Stimulated activated CD8-positive, alpha-beta memory T cell treated with anti-CD3 and anti-CD28 coated beads, Interleukin-4, amount 100 ng/mL, for 48 hours (primary cell): ENCODE measurements at places on chromosomes 2 and 18.

DNA sequence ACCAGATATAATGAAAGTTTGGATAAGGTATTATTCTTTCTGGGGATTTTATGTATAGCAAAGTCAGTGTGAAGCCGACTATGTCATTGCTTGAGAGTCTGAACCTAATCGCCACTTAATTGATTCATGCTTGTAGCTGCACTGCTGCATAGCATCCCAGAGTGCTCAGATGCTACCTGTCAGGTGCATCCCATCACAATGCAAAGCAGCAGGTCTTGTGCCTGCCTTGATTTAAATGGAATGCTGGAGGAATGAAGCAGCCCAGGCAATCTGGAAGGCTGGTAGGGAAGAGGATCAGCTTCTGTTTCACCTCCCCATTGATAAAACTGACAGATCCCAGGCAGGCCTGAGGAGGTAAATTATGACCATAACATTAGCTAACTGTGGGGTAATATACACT, 40.4 kb upstream of the ATIC start:
- no peak for DNase-seq

- DNase-seq: no peak
Measured at GRCh38 chr2:36594849-36595248, 3.1 kb downstream of the FEZ2 start.

DNA sequence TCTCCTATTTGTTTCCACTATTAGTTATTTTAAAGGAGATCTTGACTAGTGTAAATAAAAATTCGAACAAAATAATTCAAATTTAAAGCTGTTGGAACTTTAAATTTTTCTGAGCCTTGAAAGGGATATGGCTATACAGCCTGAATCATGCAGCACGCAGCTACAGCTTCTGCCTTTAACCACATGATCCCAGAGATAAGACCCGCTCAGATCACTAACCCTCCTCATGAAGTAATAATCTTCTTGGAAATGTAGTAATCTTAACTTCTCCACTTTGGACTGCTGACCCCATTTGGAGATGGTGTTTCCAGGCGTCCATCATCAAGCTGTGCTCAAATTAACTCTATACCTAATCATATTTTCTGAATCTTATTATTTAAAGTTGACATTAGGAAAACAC, 336.6 kb downstream of the DSC3 start:
- DNase-seq: no peak

DNA sequence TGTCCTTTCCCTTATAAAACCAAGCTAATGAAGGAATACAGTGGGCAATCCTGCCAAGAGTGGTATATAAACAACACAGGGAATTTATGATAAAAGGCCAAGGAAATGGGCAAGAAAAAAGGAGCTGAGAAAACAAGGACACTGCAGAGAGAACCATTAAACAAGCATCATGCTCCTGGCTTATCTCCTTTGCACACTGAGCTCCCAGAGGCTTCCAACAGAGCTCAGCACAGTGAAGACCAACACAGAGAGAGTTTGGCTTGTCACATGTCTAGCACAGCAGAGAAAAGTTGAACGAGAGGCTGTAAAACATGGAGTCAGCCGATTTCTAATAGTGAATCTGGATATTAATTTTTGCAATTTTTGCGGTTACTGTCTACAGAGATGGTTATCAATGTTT, 68.0 kb upstream of the KLF7 start:
- no peak for DNase-seq

- DNase-seq: no peak
Measured at GRCh38 chr2:20273042-20273441, 48.1 kb upstream of the SDC1 start.

GRCh38 chr2:103959174-103960128, 894.5 kb upstream of the POU3F3 start:
- DNase-seq: no peak

DNA sequence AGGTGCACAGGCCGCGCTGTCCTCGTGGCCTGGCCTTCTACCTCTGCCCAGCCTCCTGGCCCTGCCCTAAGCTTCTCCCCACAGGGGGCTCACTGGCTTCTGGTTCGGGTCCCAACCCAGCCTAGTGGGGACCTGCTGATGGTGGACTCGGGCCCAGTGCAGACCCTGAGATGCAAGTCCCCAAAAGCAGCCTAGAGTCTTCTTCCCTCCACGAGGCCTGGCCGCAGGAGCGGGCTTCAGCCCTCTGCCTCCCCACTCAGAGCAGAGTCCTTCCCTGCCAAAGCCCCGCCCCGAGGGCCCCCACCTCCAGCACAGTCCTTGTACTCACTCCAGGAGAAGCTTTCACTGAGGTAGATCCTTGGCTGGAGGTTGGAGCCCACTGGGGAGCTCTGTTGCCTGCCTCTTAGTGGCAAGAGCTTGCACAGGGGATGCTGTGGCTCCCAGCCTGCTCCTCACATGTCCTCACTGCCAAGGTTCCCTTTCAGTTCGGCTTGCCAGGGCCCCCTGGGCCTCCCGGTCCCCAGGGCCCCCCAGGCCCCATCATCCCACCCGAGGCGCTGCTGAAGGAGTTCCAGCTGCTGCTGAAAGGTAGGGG, 3.6 kb downstream of the ERFE start:
- DNase-seq: no peak

GRCh38 chr2:8819194-8819593, 18.2 kb downstream of the KIDINS220 start:
- no peak for DNase-seq

GRCh38 chr2:119940856-119941255, 72.0 kb upstream of the EPB41L5 start:
- no peak for DNase-seq

GRCh38 chr2:120715941-120716340, 19.7 kb upstream of the GLI2 start:
- no peak for DNase-seq

DNA sequence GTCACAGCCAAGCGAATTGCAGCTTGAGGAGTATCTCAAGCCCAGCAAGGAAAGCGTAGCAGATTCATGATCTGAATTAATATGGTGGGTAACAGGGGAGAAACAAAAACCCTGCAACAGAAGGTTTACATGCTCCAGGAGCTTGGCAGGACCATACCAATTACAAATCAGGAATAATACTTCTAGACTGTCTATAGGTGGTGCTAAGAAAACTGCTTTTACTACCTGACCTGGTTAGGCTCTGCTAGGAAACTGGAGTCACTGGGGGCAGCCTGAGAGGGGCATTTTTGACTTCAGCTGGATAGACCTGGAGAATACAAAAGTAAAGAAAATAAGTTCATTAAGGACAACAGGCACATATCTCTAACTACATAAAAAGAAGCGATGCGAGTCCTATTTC, 24.6 kb upstream of the SPOPL start:
- no peak for DNase-seq

DNA sequence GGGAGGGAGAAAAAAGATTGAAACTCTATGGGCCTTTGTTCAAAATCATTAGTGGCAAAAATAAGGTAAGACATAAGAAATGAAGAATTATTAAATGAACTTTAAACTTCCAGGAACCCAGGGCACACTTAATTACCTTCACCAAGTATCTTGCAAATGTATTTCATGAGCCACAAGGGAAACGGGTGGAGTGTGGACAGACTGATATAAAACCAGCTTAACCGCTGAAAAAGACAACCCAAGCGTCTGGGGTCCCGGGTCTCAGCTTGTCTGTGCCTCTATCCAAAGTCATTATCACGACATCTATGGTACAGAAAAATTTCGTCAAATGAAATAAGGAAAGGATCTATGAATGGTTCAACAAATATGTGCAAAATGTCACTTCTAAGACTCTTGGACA, 13.9 kb upstream of the MBOAT2 start:
- DNase-seq: no peak

DNA sequence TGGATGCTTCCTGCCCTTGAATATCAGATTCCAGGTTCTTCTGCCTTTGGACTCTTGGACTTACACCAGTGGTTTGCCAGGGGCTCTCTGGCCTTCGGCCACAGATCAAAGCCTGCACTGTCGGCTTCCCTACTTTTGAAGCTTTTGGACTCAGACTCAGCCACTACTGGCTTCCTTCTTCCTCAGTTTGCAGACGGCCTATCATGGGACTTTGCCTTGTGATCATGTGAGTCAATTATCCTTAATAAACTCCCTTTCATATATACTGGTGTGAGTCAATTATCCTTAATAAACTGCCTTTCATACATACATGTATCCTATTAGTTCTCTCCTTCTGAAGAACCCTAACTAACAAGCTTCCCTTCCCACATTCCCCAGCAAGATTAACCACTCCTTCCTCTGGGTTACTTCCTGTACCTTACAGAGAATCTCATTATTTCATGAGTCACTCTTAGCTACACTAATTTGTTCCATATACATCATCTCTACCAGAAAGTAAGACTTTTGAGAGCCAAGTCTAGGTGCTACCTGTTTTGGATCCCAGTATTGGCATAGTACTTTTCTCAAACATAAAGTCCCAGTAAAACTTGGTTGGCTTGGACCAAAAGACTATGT, 31.3 kb upstream of the LRATD1 start:
- no peak for DNase-seq

DNA sequence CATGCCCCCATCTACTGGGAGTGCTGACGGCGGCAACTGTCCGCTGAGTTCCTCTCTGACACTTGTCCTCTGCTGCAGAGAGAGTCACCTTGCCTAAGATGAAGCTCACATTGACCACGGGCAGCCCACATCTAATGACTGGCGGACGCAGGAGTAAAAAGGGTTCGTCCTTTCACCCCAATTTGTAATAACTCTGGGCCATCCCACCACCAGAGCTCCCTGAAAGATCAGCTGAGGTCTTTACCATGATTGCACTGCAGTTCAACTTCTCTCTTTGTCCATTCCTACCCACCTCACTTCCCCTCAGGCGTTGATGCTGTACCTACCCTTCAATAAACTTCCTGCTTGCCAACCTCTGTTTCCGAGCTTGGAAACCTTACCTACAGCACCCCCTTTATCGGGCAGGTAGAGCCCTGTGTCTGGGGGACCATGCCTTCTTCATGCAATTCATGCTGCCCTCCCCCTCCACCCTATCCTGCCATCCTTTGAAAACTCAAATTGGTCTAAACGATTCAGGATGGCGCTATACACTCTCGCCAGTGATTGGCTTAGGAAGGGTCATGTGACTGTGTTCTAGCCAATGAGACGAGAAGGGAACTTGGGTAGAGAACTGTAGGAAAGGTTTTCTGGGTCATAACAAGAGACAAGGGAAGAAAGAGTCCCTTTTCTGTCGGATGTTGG, 10.3 kb upstream of the B3GNT2 start:
- no peak for DNase-seq

DNA sequence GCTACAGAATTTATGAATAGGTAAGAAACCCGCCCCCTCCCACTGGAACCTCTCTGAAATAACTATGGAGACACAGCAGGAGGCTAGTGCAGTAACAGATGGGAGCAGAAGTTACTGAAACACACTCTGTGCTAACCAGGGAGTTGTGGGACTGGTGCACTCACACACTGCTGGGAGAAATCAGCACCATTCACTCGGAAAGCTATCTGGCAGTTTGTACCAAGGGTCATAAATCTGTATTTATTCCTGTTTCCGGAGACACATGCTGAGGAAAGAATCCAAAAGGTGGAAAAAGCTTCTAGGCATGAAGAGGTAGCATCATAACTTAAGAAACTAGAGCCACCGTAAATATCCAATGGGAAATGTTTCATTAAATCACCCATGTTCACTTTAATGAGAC, 39.9 kb downstream of the TGFA start:
- DNase-seq: no peak
